ENCODE measurements at places on chromosomes 2 and 18.

- no peak for DNase-seq
Measured at GRCh38 chr2:69033461-69034095, 20.6 kb downstream of the ANTXR1 start.

- no peak for DNase-seq
Measured at GRCh38 chr2:152550386-152550785, 166.9 kb downstream of the PRPF40A start.

- no peak for DNase-seq
Measured at GRCh38 chr2:145925591-145925990, 1405.7 kb upstream of the ZEB2 start.

- DNase-seq: no peak
Measured at GRCh38 chr2:200777275-200777674, 34.4 kb upstream of the BZW1 start.

DNA sequence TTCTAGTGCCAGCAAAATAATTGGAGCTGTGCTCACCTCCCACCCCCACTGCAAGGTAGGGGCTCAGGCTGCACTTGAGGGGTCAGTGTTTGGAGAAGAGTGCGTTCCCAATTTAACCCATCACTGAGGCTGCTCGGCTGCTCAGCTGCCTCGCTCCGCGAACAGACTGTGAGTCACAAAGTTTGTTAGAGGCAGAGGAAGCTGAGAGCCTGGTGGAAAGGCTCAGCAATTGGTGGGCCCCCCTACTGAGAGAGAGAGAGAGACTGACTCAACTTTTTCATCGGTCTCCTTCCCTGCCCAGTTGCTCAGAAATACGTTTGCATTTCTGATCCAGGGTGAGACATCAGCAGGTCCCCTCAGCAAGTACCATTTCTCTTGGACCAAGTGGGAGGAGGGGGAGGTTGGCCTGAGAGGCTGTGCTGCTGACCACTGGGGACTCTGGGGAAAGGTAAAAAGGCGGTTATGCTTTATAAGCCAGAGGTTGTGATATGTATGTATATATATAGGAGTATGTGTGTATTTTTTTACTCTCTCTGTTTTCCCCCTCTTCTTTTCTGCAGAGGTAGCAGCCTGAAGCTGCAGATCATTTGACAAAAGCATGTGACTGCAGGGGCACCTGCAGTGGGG is 1.5 kb downstream of the EFR3B start:
- DNase-seq: peak; percentile 88

DNA sequence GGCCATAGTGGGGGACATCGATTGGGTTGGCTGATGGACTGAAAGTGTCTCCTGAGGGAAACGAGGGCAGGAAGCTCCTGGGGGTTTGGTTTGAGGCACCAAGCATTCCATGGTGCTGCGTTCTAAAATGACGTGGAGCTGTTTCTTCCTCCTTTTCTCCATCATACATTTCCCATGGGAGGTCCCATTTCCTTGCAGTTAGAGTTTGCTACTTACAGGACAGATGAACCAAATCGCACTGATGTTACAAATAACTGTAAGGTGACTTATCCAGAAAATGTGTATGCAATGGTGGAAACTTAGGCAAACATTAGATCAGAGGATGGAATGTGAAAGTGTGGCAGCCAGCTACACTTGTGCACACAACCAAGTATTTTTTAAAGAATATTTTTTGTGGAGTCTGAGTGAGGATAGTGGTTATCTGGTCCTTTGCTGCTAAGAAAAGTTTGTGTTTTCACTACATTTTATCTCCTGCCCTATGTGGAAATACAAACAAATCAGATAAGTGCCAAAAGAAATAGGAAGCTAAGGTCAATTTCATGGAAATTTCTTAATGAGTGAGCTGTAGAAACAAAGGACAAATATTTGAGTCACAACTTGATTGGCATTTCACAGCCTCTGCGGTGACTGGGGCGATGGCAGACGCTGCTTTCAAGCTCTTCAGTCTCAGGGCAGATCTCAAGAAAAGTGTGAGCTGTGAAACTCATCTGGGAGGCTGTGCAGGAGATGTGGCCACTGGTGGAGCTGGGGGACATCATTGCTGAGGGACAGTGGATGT is 256.2 kb downstream of the TSN start:
- peak; percentile 6 for DNase-seq
